ENCODE measurements at places on chromosomes 11 and 22. TPM values are rescaled to one million over a fixed set of nuclear protein-coding genes. Genes with fewer than 3 reads are reported as not detected.

The F2 gene
- not detected for total RNA-seq

GRCh38 chr22:30309951-30310741 lies 16.6 kb downstream of the TBC1D10A start:
- DNase-seq: no peak

DNA sequence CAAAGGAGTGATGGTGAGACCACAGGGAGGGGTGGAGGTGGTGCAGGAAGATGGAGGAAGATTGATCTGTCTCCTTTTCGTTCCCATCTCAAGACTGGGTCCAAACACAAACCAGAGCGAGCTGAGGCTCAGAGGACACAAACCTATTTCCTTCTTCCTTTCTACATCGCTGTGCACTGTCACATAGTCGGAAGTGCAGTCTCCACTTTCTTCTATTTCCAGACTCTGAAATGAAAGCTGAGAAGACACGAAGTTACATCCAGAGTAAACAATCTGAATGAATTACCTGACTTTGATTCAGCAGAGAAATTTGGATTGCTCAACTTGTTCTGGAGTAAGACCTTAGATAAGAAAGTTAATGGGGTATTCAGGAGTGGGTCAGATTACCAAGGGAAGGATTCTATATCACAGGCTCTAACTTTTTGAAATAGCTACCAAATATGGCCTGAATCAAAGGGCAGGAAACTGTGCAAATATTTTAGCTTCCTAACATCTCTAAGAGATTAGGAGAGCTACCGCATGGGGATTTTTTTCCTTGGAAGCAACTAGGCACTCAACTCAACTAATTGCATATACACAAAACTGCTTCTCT lies 14.4 kb downstream of the OVCH2 start:
- no peak for DNase-seq

GRCh38 chr11:58914821-58915543 lies 24.3 kb upstream of the GLYATL1 start:
- no peak for DNase-seq

GRCh38 chr22:21981874-21982273 lies 713 bp downstream of the TOP3B start:
- no peak for DNase-seq

DNA sequence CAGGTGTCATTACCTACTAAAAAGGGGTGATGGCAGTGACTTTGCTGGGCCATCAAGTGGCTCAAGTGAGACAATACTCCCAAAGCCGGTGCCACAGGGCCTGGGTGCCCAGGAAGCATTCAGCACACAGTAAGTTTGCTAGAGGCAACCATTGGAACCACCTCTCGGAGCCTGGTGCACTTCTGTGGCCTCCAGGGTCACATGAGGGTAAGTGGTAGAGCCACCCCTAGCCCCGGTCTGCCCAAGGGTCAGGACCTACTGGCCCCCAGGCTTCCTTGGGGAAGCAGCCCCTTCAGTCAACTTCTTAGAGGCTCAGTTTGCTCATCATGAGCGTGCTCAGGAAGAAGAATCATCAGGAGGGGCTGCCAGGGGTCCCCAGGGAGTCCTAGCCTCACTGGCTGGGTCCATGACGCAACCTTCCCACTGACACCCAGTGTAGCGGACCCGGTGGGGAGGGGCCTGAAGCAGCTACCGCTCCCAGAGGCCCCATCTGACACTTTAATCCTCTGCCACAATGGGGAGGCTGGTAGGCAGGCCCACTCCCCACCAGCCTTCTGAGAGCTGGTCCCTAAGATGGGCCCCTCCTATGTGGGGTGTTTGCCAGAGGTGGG lies 17.5 kb upstream of the RASL10A start:
- no peak for DNase-seq

DNA sequence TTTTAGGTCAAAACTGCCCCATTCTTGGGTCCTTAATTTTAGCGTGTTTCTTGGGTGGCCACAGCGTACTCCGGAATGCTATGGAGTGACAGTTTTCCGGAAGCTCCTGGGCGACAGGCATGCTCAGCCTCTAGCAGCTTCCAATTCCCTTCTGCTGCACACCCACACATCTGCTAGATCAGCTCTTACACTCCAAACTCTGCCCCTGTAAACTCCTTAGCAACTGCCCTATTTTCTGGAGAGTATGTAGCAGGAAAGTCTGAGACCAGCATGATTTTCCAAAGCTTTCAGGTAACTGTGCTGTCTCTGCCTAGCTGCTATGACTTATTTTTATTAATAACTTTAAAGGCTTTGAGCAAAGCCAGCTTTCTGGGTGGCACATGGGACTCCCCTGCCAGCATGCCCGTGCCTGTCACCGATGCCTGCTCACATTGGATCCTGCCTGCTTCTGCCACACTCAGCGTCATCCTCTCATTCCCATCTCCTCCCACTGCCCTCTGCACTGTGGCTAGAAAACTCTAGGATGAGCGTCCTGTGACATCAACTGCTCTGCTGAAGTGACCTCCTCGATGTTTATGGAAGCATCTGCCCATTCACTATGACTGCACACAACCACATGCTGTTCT lies 17.3 kb downstream of the TOLLIP start:
- DNase-seq: no peak

- DNase-seq: no peak
Measured at GRCh38 chr11:47720651-47721050, 5.5 kb upstream of the AGBL2 start.

- DNase-seq: no peak
Measured at GRCh38 chr11:37264783-37265182, 666.7 kb upstream of the RAG2 start.

All from H9 (cell line).